Panc1 (cell line): ENCODE measurements at places on chromosomes 13 and 19.

DNA sequence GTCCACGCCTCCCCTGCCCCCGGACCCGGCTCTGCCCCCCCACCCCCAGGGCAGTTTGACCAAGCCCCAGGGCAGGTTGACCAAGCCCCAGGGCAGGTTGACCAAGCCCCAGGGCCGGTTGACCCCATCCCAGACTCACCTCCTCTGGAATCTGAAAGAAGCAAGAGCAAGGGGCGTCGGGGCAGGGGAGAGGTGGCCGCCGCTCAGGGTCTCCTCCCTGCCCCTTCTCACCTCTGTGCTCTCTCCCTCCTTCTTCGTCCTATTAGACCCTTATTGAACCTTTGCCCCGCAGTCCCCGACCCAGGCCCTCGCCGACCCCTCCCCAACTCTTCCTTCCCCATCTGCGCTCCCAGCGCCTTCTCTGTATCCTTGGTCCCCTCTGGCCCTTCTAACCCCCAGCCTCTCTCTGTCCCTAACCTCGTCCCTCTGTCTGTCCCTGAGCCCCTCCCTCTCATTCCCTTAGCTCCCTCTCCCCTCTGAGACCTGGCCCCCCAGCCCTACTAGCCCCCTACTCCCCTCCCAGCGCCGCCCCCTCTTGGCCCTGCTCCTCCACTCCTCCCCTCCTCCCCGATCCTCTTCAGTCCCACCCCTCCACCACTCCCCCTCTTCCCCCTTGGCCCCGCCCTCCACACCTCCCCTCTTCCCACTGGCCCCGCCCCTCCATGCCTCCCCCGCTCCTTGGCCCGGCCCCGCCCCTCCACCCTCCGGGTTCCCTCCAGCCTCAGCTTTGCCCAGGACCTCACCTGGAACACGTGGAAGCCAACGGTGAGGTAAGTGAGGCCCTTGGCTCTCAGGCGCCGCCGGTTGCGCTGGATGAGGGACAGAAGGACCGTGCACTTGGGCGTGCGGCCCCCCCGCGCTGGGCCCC lies 7.6 kb downstream of the CAPN12 start:
- DNase-seq: no peak

GRCh38 chr13:64075543-64076271 lies 2660.1 kb upstream of the PCDH20 start:
- DNase-seq: no peak

GRCh38 chr19:49590971-49591730 lies at the start of gene PRR12:
PRR12 (plus strand) TSS chr19:49591182; CDS start chr19:49591655, 473 bp downstream.
- no peak for DNase-seq

- no peak for DNase-seq
Observed at GRCh38 chr13:20475927-20476691, 49.5 kb downstream of the CRYL1 start.

GRCh38 chr19:13573056-13573667 lies 66.9 kb upstream of the CACNA1A start:
- DNase-seq: no peak

DNA sequence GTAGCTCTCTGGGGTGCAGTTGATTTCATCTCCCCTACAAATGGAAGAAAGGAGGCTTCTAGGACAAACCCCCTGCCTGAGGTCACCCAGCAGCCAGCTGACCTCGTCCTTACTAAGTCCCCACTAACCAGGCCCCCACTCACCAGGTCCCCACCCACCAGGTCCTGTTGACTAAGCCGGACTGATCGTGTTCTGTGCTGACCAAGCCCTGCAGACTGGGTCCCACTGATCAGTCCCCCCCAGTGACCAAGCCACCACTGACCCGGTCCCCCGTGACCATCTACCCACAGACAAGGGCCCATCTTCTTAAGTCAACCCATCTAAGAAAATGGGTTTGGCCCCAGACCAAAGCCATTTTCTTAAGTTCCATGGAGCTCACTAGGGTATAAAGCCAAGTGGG lies 36.8 kb upstream of the TPM4 start:
- no peak for DNase-seq

DNA sequence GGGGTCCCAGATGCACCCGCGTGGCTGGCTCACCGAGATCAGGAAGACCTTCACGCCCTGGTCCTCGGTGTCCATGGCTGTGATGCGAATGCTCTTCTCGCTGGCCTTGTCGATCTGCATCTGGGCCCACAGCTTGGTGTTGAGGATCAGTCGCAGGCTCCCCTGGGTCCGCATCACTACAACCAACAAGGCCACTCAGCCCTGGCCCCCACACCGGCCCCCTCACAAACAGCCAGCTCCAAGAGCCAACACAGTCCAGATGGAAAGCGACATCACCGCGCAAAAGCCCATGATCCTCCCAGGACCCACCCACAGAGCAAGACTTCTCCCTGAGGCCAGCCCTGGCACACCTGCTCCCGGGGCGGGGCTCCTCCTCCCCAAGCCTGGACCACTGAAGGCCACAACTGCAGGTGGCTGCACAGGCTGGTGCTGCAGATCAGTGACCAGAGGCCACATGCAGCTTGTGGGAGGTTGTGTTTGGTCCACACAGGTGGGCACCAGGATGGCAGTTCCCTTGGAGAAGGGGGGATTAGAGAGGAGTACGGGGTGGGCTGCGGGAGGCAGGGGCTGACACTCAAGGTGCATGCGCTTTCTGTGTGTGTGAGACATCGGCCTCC lies 4.5 kb downstream of the CAPS start:
- DNase-seq: no peak

- no peak for DNase-seq
Observed at GRCh38 chr13:79477968-79478367, 3.0 kb upstream of the NDFIP2 start.

DNA sequence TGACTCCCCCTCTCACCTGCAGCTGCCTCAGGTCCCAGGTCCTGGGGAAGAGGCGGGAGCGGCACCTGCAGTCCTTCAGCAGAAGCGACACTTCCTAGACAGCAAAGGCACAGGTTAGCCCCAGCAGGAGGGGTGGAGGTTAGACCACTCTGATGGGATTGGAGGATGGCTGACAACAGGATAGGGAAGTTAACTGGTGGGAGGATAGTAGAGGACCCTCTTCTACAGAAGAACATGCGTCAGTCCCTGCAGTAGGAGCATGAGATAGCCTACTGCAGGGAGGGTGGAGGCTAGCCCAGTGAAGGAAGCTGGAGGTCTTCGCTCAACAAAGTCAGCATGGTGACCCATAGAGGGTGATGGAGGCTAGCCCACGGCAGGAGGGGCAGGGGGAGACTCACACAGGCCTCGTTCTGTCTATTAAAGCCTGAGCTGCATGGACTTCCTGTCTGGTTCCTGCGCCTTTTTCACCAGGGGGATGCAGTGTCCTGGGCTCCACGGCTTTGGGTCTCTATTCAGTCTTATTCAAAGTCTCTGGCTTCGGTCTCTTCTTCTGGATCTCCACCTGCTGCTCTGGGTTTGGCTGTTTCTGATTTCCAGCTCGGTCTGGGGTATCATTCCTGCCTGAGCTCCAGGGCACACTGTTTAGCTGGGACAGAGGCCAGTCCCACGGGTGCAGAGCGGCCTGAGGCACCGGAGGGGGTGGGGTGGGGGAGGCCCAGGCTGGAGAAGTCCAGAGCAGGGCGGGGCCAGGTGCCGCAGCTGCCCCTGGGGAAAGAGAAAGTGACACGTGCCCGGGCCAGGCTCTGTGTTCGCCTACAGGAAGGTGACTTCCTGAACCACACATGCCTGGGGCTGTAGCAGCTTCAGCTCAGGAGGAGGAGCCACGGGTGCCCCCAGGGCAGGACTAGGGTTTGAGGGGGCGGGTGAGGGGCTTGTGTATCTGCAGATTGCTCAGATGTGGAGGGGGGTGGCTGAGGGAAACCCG lies 7.3 kb downstream of the IFNL3 start:
- no peak for DNase-seq

GRCh38 chr13:47999973-48000372 lies 1.1 kb downstream of the SUCLA2 start:
- no peak for DNase-seq

DNA sequence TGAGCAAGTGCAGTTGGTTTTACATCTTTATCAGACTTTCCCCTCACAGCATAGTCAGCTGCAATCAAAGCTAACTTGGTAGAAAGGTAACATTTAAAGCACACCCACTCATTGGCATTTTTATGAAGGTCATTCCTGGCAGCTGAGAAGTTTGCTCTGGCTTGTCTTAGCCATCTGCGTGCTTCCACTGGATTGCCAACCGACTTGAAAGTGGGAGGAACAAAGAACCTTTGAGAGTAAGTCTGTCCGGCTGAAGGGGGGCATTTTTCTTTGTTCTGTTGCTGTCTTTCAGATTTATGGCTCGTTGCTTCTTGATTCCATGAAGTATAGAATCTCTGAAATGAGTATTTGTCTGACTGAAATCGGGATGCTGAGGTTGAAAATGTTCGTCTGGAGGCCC lies 103.1 kb downstream of the SACS start:
- DNase-seq: no peak

DNA sequence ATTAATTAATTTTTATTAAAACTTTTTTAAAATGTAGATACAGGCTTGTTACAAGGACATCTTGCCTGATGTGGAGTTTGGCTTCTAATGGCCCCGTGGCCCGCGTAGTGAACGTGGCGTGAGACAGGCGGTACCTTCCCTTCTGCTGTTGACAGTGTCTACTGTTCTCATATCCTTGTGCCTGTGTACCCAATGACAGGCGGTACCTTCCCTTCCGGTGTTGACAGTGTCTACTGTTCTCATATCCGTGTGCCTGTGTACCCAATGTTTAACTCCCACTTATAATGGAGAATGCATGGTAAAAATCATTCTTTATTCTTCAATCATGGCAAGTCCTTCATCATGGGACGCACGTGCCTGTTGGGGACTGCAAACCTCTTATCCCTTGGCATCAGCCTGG lies 79.1 kb upstream of the ZNF835 start:
- DNase-seq: no peak

DNA sequence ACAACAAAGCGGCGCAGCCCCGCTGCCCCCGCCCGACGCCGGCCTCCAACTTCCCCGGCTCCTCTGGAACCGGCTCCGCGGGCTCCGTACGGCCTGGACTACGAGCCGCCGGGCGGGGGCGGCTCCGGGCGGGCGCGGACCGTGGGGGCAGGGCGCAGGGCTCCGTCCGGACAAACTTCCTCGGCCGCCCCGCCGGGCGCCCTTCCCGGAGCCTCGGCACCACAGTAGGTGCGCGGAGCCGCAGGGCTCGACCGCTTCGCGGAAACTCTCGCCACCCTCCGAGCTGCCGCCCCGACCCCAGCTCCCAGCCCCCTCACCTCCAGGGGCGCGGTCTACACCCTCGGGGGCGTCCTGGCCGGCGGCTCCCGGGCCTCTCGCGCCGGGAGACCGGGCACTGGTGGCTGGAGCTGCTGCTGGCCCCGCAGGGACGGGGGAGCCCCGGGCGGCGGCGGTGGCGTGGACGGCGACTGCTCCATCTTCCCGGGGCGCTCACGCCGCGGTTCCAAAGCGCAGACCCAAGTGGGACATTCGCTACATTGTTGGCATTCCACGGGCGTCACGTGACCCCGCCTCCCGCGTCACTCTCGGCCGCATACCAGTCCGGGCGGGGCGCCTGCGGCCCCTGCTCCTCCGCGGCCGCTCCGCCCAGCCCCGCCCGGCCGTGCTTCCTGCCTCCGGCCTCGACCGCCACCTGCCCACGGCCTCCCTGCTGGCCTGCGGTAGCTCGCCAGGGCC lies at the start of gene LATS2:
Gene LATS2 (minus strand): TSS at position 558 of the 735 bp plus-strand sequence. CDS start 15,560 bp downstream, outside the sequence.
- DNase-seq: peak; percentile 33

DNA sequence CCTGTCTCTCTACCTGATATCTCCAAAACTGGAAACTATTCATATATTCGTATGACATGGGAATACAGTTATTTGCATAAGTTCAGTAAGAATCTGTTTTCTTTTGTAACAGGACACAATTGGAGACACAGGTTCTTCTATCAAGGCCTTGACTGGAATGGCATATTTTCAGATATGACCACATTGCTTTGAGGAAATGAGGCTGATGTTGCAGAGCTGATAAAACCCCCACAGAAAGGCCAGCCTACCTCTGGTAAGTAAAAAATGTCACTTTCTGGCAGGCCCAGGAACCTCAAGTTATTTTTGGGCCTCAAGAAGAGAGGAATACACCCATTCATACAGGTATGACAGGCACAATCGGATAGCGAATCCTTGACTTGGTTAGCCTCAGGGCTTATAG lies 29.5 kb upstream of the KBTBD6 start:
- no peak for DNase-seq

DNA sequence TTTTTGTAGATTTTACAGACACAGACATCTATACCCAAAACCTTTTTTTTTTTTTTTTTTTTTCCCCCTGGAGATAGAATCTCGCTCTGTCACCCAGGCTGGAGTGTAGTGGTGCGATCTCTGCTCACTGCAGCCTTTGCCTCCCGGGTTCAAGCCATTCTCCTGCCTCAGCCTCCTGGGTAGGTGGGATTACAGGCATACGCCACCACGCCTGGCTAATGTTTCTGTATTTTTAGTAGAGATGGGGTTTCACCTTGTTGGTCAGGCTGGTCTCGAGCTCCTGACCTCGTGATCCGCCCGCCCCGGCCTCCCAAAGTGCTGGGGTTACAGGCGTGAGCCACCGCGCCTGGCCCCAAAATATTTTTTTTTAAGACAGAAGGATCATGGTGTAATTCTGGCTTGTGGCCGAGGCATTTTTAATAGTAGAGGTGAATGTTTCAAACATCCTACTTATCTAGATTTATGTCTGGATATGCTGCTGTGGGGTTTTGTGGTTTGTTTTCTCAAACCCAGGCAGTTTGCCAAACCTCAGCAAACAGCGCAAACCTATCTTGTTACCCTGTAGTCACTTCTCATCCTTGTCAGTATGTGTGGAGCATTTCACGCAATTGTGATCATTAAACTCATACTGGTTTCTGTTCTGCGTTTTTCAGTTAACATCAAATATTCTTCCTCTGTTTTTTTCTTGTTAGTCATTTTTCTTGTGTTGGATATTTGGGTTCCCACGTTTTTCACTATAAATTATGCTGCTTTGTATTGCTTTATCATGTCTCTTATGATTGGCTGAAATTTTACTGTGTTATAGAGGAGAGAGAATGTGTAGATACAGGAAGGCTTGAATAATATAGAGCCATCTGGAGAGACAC lies 36.2 kb upstream of the GARRE1 start:
- peak; percentile 78 for DNase-seq

DNA sequence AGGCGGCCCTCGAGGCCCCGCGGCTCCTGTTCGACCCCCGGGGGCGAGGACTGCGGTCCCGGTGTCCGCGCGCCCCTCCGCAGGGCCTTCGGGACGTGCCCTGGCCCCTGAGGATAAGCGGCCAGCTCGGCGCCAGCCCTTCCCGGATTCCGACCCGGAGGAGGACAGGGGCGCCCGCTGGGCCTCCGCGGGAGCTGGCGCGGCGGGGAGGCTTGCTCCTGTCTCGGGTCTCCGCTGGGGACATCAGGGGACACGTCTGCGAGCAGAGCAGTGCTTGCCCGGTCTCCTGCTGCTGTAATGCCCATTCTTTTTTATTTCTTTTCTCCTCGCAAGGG lies 829 bp downstream of the B3GLCT start:
- DNase-seq: no peak
